ENCODE measurements at places on chromosomes 6 and 20. TPM values are rescaled to one million over a fixed set of nuclear protein-coding genes. Genes with fewer than 3 reads are reported as not detected.

Gene SLC16A10
- total RNA-seq = 5.3 TPM

Gene LRRC73
- total RNA-seq = 0.15 TPM

Gene CDSN
- not detected for total RNA-seq

Gene EYA2
- total RNA-seq = not detected

Gene TMEM200A
- 0.92 TPM for total RNA-seq

Gene GSTA1
- total RNA-seq = not detected

Gene ATP6V1G2
- 1.2 TPM for total RNA-seq

Gene WFDC12
- not detected for total RNA-seq

Gene BPIFA1
- not detected for total RNA-seq

Gene DEFB118
- not detected for total RNA-seq

Gene MATN4
- total RNA-seq = 0.36 TPM

Gene KLC4
- 8.2 TPM for total RNA-seq

Gene HTR1E
- not detected for total RNA-seq

Gene RAB23
- 4.1 TPM for total RNA-seq

Gene ENPP4
- 12.6 TPM for total RNA-seq

Gene CD93
- 0.46 TPM for total RNA-seq

Gene SLCO4A1
- total RNA-seq = 65.4 TPM

Gene TNF
- 162 TPM for total RNA-seq

Gene TRERF1
- 7.5 TPM for total RNA-seq

Gene RIPPLY2
- not detected for total RNA-seq

Gene IDH3B
- total RNA-seq = 142 TPM

Gene CTCFL
- total RNA-seq = not detected

Gene GSTA3
- not detected for total RNA-seq

Gene NRSN1
- total RNA-seq = not detected

Gene ISM1
- 1.9 TPM for total RNA-seq

Gene DEF6
- 67.9 TPM for total RNA-seq

Gene SIGLEC1
- not detected for total RNA-seq

Gene NRN1
- 0.61 TPM for total RNA-seq

Gene COL12A1
- not detected for total RNA-seq

Gene ZNF391
- 3.8 TPM for total RNA-seq

Gene ALDH8A1
- total RNA-seq = 0.84 TPM

Gene CST5
- not detected for total RNA-seq

Gene SAPCD1
- 7.6 TPM for total RNA-seq

Gene NHSL1
- total RNA-seq = 0.38 TPM

Gene EXOC2
- total RNA-seq = 43.6 TPM

Gene RCAN2
- total RNA-seq = 0.36 TPM

Gene CYP24A1
- total RNA-seq = 0.34 TPM

Gene FYN
- total RNA-seq = 547 TPM

Gene TMEM217
- total RNA-seq = 5.1 TPM

Gene BMP7
- total RNA-seq = not detected

Gene REM1
- not detected for total RNA-seq

Gene GRM1
- not detected for total RNA-seq

Gene CALHM5
- not detected for total RNA-seq

Gene C6orf15
- total RNA-seq = not detected

Gene TRIM38
- total RNA-seq = 8.6 TPM

Gene RRBP1
- 29.0 TPM for total RNA-seq

Data from activated CD8-positive, alpha-beta memory T cell treated with anti-CD3 and anti-CD28 coated beads for 36 hours (primary cell).